ENCODE measurements at places on chromosomes 2 and 18.

DNA sequence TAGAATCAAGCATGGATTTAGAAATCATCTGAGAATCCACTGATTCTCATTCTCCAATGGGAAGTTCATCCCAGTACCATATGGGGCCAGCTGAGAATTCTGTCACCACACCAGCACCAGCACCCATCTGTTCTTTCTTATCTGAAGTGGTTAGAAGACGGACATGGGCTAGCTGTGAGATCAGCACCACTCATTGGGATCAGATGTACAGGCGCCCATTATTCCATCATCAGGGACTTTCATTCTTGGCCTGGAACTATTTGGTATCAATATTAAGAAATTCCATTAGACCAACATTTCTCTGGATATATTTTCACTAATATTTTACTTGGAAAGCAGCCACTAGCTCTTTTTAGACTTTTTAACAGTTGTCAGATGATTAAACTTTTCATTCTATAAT, 185.9 kb upstream of the LINC00305 start:
- no peak for DNase-seq

GRCh38 chr2:51224790-51225189, 192.9 kb upstream of the NRXN1 start:
- no peak for DNase-seq

DNA sequence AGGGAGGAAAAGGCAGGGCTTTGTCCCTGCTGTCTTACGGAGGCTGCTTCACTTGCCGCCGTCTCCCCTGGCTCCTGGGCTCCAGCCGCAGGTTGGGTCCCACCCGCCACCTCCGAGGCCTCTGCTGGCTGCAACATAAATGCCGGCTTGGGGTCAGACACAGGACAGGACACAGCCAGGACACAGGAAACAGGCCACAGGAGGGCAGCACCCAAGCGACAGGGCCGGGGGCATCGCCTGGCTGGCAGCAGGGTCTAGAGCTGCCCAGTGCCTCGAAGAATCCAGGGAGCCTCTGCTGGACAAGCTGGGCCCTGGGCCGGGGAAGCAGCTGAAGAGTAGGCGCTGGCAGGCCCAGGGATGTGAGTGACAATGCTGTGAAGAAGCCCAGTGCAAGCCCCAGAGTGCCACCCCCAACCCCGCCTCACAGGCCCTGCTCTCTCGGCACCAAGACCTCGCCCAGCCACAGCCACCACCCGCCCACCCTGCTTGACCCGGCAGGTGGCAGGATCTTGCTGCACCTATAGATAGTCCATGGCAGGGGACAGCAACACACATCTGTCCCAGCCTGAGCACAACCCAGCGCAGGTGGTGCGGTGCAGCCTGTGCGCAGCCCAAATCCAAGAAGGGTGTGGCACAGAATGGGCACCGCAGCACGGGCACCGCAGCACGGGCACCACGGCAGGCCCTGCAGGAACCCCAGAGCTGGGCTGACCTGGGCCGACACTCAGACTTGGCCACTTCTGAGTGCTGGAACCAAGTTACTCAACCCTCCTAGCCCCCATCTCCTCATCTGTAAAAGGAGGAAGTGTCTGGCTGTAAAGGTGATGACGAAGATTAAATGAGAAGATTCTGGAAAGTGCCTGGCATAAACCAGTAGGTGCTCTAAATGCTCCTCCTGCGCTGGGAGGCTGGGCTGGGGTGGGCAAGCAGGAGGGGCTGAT, 55.6 kb downstream of the BIN1 start:
- DNase-seq, result no peak

DNA sequence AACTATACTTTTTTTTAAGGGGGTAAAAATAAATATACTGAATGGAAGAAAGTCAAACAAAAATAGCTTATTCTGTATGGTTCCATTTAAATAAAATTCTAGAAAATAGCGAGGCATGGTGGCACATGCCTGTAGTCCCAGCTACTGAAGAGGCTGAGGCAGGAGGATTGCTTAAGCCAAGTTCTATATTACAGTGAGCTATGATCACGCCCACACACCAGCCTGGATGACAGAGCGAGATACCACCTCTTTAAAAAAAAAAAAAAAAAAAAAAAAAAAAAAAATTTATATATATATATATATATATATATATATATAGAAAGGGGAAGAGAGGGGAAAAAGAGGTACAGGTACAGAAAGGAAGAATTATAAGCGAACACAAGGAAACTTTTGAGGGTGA, 77.7 kb downstream of the MEMO1 start:
- DNase-seq, result no peak

GRCh38 chr2:236753606-236754270, 184.1 kb downstream of the ACKR3 start:
- no peak for DNase-seq

DNA sequence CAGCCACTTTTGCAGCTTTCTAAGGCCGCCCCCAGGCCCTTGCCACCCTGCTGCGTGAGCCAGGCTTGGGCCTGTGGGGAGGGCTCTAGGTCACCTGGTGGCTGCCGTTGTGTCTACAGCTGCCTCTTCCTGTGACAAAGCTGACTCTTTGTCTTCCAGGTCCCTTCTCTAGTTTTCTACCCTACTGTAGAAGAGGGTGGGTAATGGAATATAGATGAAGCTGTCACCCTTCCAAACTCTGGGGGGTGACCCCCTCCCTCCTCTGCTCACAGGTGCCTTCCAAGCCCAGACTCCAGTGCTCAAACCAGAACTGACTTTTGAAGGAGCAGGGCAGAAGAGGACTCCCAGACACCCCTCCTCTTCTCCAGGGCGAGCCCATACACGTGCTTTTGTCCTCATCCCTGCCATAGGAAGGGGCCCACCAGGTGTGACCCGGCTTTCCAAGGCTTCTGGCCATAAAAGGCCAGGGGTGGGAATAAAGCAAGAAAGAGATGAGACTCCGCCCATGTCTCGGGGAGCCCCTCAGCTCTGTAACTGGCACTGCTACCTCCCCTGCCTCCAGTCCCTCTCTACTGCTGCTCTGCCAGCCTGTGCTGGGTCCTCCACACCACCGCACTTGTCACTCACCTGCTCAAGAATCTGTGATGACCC, 17.9 kb upstream of the SDC1 start:
- DNase-seq, result no peak

- no peak for DNase-seq
Observed at GRCh38 chr2:180524499-180524898, 455.9 kb upstream of the UBE2E3 start.

- DNase-seq, result no peak
Observed at GRCh38 chr2:235116885-235117492, 165.2 kb downstream of the SH3BP4 start.

DNA sequence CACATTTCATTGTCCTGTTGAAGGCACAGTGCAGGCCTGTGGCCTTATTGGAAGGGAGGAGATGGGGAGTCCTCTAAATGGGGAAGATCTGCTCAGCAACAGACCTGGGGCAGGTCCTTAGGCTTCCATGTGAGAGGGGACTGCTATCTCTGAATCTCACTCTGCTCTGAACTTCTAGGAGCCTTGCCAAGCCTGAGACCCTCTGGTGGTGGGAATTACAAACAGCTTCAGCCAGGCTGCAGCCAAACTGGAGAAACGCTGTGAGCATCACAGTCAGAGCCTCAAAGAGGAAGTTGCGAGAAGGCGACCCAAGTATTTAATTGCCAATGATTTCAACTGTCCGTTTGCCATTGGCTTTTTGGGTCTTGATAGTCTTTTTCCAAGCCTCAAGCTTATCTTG, 66.8 kb upstream of the MC2R start:
- no peak for DNase-seq

- no peak for DNase-seq
Observed at GRCh38 chr2:12083081-12083581, 336.7 kb downstream of the LPIN1 start.

DNA sequence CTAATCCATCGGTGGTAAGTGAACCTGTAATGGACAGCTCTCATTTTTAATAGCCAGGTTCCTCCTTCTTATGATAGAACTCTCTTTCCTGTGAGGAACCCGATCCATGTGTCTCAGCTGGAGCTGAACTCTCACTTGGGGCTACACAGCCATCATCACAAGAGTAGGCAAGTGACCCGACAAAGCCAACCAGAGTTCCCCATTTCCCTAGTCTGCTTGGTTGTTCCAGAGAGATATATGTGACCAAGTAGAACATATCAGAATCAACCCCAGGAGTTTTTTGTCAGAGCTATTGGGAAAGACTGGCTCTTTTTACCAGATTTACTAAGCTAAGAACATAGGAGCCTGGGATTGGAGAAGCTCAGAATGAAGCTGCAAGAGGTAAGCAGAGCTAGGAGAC, 14.6 kb upstream of the HNRNPLL start:
- DNase-seq, result no peak

DNA sequence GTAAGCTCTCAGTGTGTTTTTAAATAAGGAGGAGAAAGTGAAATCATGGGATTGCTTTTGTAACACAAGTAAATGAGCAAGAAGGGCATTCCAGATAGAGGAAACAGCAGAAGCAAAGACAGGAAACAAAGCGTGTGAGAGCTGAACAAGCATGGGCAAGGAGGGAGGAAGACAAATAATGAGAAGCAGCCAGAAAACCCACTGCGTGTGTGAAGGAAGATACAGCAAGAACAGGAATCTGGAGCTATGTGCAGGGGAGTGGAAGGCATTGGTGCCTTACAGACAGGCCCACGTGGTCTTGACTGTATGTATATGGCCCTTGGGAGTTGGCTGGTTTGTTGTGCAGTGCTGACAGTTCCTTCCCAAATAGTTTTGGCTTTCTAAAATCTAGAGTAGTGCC, 88.6 kb downstream of the AAK1 start:
- no peak for DNase-seq

DNA sequence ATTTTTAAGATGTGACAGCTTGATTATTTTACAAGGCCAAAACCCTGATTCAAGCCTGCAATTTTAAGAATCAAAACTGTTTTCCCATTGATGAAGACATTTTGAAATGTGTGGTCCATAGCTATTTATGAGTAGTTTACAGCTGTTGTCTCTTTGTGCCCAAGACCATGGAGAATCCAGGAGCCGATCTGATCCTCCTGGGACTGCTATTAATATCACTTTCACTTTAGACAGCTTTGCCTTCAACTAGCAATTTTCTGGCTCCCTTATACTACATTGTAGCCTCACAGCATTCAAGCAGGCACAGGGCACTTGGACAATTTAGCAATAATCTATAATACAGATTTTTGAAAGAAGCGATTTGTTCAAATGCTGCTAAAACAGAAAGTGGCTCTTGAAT, 172.9 kb downstream of the SLC8A1 start:
- no peak for DNase-seq

- no peak for DNase-seq
Observed at GRCh38 chr2:186407611-186408010, 78.4 kb upstream of the ZC3H15 start.

DNA sequence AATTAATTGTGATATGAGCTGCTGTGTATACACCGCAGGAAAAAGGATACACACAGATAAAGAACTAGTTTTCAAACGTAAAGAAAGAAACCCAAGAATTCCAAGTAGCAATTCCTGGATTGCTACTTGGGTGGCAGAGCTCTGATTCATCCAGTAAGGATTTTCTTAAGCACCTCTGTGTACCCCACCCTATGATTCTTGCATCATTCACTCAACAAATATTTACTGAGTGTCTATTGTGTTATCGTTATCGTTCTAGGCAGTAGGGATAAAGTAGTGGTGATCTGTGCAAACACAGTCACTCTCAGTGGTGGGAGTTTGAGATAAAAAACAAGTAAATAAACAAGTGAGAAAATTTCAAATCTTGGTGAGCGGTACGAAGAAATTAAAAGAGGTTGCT, 4.9 kb upstream of the TMEM200C start:
- DNase-seq, result no peak

GRCh38 chr2:17517481-17518211, 594 bp downstream of the RAD51AP2 start:
- DNase-seq, result no peak

DNA sequence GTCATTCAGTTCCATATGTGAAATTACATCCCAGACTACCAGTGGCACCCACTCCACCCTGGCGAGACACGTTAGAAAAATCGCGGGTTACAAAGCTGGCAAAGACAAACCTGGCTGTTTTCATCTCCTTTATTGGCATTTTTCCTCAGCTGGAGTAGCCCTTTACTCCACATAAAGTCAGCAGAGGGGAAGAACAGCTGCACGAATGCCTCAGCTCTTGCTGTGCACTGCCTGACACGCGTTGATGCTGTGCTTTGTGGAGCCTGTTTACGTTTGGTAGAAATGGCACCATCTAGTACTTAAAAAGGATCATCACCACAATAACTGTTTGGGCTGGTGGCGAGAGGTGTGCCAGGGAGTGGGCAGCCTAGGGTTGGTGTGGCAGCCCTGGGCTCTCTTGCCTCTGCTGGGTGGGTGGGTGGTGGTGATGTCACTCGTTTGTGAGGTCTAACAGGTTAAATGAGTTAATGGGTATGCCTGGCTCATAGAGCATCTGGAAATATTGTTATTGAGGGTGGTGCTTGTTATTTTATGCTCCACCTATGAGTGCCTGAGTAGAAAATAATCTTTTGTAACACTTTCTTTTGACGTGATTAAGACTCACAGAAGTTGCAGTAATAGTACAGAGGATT, 16.4 kb downstream of the FARP2 start:
- DNase-seq, result no peak

DNA sequence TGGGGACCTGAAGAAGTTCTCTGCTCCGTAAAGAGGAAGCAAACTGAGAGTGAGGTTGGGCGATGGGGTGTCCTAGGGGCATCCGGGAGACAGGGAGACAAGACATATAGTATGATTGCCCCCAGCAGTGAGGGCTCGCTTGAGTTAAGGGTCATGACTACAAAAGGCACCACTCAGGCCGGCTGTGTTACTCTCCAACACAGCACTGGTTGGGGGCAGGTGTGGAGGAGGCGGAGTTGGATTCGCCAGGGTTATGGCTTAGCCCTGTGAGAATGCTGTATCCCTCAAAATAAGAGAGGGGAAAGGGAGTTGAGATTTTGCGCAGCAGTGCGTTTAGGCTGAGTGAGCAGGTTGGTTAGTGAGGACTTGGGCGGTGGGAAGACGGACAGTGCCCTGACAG, 12.0 kb downstream of the DYSF start:
- no peak for DNase-seq

GRCh38 chr2:62231541-62231940, 35.6 kb downstream of the B3GNT2 start:
- DNase-seq, result no peak

DNA sequence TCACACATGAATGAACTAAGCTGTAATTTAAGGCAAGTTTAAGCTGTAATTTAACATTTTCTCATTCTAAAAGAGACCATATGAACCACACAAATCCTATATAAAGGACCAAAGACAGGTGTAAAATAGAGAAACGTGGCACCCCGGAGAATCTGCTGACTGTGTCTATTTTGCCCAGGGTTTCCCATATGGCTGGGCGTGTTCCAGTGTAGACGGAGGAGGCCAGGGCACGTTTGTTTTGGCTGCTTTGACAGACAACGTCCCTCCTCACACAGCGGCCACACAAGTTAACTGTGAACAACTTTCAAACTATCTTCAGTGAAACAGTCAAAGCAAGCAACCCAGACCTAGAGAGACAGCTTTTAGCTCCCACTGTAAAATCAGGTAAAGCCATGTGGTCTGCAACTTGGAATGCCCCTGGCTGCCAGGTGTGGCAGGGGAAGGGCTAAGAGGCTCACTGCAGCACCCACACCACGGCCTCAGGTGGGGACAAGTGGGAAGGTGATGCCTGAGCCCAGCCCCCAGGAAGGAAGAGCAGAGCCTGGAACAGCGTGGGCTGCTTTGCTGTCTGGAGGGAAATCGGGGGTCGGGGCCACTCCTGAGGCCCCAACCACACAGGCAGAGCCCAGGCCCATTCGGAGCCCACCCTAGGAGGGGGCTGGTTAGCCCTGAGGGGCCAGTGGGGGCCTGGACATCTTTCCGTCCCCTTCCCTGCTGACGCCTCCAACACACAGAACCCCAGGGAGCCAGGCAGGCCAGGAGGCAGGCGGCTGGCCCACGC, 40.7 kb downstream of the SLC66A2 start:
- DNase-seq, result no peak

GRCh38 chr18:28705482-28705881, 528.6 kb upstream of the CDH2 start:
- DNase-seq, result no peak

- DNase-seq, result no peak
Observed at GRCh38 chr2:11026286-11026921, 114.7 kb downstream of the KCNF1 start.

Data from stimulated activated CD8-positive, alpha-beta memory T cell treated with anti-CD3 and anti-CD28 coated beads, Interleukin-2, amount 100 ng/mL, for 48 hours (primary cell).